ENCODE measurements at places on chromosomes 1 and 21.
A peak's percentile ranks its signal among the peaks of the same experiment; 100 is the strongest.

GRCh38 chr1:9848022-9848421, 24.3 kb upstream of the CLSTN1 start:
- no peak for DNase-seq

DNA sequence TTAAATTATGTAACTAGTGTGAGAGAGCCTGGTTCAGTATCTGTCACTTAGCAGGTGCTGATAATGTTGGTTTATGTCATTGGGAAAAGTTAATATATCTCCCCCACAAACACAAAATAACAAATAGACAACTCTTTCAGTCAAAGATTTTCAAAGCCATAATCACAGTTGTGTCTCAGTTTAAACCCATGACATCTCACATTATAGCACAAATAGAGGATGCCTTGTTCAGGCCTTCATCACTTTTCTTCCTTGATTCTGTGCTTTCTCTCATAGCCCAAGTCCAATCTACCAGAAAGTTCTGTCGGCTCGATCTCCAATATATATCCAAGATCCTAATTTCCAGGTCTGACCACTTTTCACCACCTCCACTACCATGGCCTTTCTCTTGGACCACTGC, 6.2 kb upstream of the EPS15 start:
- DNase-seq: no peak

DNA sequence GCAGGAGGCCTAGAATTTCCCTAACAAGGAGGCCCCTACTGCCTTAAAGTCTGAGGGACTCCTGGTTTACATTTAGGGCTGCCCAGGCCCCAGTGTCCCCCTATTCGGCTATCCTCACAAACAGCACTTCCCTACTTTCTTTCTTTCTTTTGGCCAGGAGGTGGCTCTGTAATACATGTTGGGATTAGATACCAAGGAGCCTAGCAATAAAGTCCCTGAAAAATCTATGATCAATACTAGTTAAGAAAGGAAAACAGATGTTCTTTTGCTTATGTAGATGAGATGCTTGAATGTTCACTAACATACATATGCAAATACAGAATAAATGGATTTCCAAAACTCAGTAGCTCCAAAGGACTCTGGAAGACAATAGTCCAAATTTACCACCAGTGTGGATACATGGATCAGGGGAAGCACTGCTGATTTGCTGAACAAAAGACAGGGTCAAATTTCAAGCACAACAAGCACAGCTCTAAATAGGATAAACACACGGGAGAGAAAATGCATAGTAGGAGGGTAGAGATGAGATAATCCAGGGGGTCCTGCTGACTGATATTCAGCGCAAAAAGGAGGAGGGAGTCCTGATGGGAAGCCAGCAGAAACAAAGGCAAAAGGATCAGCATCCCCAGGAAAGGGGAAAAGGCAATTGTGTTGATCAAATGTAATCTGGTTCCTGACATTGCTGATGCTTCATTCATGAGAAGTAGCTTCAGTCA, 240.0 kb downstream of the NUF2 start:
- DNase-seq: no peak

- no peak for DNase-seq
Measured at GRCh38 chr1:190274721-190275120, 202.9 kb downstream of the BRINP3 start.

DNA sequence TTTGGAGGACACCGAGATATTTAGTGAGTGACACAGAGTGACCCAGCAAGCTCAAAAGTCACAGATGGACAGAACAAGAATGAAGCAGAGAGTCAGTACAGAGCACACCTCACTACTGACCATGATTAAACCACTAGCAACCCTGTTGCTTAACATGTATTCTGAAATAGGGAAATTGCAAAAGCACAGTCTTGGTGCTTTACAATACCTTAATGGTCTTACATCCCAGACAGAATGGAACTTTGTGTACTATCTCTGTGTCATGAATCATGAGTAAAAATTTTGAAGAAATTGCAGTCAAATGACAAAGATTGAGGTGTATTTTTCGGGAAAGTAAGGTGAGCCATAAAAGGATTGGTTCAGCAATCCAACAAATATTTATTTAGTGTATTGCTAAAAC, 2.7 kb upstream of the SAMSN1 start:
- DNase-seq: no peak

- DNase-seq: peak; percentile 49
Measured at GRCh38 chr1:147264158-147264768, 21.8 kb downstream of the CHD1L start.

- DNase-seq: no peak
Measured at GRCh38 chr1:108669679-108670078, 8.8 kb upstream of the HENMT1 start.

- peak; percentile 99 for DNase-seq
Measured at GRCh38 chr1:96416111-96416595, 305.4 kb upstream of the PTBP2 start.

DNA sequence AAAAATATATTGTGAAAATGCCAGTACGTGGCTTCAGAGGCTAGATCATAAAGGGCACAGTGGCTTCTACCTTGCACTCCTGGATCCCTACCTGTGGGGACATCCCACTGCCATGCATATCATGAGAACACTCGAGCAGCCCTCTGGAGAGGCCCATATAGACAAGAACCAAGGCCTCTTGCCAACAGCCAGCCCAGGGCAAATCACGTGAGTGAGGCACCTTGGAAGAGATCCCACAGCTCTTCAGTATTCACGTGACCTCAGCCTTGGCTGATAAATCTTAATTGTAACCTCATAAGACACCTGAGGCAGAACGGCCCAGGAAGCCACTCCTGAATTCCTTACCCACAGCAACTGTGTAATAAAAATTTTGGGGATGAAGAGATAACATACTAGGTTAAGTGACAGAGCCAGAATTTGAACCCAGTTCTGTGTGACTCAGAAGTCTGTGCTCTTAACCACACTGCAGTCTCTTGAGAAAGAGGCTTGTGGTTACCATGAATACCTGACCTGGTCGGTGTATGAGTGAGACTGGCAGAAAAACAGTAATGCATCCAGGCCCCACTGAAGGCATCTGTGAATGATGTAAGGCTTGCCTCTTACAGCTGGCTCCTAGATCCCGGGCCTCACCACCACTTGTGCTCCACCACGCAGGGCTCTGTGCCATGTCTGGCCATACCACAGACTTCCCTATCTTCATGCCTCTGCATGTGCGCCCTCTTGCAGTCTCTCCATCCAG, 6.9 kb upstream of the A3GALT2 start:
- DNase-seq: peak; percentile 96

DNA sequence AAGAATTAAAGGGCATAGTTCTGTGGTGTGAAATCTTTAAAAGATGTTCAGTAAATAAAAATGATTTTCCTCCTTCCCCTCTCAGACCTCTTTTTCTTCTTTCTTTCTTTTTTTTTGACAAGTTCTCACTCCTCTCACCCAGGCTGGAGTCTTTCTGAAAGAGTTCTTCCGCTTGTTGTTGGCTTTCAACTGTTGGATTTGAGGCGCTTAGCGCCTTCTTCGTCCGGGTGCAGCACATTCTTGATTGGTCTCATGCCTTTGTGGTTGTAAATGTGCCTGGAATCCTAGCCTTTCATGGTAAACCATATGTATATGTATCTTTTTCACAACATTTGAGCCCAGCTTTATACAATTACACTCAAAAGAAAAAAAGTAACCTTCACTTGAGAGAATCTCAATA, 980 bp upstream of the METTL18 start:
- DNase-seq: no peak

- DNase-seq: peak; percentile 67
Measured at GRCh38 chr1:23790696-23791515, at the start of gene LYPLA2. Gene LYPLA2, plus strand, starts transcription at chr1:23791145. Its CDS starts 1,538 bp downstream, at chr1:23792683.

- peak; percentile 62 for DNase-seq
Measured at GRCh38 chr1:68384872-68385411, 64.8 kb downstream of the RPE65 start.

- DNase-seq: no peak
Measured at GRCh38 chr1:41977326-41977725, 58.6 kb upstream of the HIVEP3 start.

DNA sequence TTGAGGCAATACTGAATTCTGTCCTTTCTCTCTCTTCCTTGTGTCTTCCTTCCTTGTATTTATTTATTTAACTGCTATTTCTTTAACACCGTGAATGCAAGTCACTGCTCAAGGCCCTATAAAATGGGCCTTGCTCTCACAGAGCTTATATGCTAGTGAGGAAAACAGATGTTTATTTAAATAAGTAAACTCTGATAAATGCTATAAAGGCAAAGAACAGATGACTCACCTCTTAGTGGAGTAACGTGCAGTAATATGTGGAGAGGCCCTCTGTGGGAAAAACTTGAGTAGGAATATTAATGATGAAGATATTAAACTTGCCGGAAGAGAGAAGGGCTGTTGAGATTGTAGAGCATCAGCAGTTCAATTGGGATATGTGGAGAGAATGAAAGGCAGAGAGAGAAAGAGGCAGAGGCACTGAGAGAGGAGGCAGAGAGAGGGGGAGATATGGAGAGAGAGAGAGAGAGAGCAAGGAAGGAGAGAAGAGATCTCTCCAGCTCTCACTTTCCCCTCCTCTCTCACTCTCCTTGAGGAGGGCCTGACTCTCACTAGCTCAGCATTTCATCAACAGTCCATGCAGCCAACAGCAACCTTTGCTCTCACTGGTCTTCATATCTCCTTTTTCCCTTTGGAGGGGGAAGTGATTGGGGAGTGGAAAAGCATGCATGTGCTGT, 322.2 kb downstream of the LMX1A start:
- no peak for DNase-seq

DNA sequence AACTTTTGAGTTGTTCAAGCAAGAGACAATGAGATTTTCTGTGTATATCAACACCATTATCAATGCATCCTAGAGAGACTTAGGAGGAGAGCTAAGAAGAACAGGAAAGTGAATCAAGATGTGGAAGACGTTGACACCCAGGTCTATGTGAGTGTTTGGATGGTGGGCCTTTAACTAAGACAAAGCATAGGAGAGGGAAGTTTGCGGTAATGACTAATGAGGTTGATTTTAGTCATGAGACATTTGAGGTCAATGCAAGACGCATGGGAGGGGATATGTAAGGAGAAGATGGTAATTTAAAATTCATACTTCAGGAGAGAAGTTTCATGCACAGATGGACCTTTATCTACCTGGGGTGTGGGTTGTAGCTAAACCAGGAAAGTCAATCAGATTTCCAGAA, 269.6 kb downstream of the VAV3 start:
- DNase-seq: no peak

GRCh38 chr1:199529324-199529723, 498.2 kb upstream of the NR5A2 start:
- no peak for DNase-seq

GRCh38 chr1:56970280-56970679, 4.5 kb upstream of the C8B start:
- DNase-seq: no peak

GRCh38 chr21:16418226-16418625, 688.4 kb downstream of the USP25 start:
- no peak for DNase-seq

DNA sequence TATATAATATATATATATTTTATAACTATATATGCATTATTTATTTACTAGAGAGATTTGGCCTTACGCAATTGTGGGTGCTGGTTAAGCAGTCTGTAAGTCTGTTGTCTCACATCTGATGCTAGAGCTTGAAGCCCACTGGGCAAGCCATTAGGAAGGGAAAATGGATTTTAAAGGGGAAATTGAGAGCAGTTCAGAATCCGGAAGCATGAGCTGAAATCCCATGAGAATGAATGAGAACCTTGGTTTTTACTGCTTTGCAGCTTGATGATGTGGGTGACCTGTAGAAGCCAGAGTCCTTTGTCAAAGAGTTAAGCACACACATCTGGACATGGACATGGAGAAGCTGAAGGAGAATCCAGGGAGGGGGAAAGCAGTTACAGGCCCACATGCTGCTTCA, 220.8 kb upstream of the DAB1 start:
- no peak for DNase-seq

DNA sequence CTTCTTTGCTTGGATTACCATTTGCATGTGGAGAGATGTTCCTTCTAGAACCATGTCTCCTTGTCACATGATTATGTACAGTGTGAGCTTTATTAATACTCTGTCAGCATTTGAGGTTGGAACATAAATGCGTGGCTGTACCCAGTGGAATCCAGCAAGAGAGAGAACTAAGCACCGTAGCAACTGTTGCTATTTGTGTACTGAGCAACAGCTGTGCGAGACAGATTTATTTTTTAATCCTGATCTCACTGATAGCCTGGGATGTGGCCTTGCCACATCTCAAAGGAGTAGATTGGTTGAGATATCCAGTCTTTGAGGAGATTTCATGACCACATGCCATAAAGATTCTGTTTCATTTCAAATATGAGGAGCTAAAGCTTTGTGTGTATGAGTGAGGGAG, 43.4 kb downstream of the KIF1B start:
- peak; percentile 64 for DNase-seq

GRCh38 chr1:51175278-51175677, 60.8 kb upstream of the RNF11 start:
- DNase-seq: no peak

DNA sequence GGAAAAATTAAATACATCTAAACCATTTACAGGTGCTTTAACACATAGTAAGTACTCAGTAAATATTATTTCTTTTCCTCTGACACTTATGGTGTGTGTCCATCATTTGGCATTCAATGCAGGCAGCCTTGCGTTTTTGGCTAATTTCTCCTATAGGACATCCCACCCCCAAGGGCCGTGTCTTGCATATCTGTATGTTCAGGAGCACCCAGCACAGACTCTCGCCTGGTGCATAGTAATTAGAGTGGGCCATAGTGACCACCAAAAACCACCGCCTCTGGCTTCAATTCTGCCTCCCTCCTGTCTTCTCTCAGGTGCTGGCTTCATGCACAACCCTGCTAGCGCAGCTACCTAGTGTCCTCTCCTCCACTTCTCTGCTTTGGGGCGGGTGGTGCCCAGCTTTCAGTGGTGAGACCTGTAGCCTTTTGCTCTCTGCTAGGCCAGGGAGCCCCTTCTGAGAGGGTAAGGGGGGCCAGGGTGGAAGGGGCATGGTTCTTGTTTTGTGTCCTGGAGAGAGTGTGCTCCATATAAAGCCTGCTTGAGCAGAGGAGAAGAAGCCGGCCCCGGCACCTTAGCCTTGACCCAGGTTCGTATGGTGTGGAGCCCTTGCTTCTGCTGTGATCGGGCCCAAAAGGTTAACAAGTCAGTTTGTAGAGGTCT, 33.4 kb downstream of the BATF3 start:
- no peak for DNase-seq

GRCh38 chr1:55320891-55321290, 105.7 kb upstream of the USP24 start:
- DNase-seq: no peak

- no peak for DNase-seq
Measured at GRCh38 chr21:35716876-35717565, 343.3 kb downstream of the SETD4 start.

GRCh38 chr1:93579891-93580290, 101.7 kb downstream of the BCAR3 start:
- peak; percentile 85 for DNase-seq

DNA sequence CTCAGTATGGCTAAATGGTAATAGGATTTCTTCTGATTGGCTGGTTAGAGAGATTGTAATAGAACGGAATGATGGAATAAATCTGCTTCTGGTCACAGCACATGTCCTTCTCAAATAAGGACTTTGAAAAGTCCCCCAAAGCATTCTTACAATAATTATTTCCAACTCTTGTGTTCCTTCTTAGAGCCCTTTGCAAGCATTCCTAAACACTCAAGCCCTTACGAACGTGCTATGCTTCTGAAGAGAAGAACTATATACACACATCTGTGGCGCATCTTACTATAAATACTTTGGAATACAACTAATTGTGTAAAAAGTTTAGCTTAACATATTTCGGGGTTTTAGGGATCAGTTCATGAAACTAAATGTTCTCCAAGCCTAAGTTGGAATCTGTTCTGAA, 25.6 kb downstream of the CLIC4 start:
- DNase-seq: no peak

GRCh38 chr1:235864469-235864868, 2.2 kb downstream of the LYST start:
- DNase-seq: no peak

Data from skeletal muscle cell (primary cell).